ENCODE measurements at places on chromosomes 4 and X. TPM values are rescaled to one million over a fixed set of nuclear protein-coding genes. Genes with fewer than 3 reads are reported as not detected.

DNA sequence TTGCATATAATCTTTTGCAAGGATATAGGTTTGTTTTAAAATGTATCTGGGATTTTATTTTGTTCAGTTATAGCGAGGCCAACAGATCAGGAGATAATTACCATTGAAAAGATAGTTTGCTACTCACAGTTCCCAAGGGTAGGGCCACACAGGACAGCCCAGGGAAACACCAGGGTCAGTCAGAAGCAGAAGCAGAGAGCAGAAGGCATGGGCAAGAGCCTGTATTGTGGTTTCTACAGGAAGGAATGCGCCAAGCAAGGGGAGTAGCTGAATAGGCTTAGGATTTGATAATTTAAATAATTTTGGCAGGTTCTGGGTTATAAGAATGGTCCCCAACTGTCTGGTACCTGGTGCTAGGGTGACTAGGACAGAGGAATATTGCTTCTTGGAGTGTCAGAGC, 61.6 kb downstream of the SYNPO2 start:
- H3K36me3 ChIP-seq = no peaks in the 10 kb centered on the region
- peaks cover 90% of the 10 kb centered on the region for H3K4me1 ChIP-seq
- no peak for DNase-seq
- H3K4me3 ChIP-seq = no peak overlapping the region
- H3K27me3 ChIP-seq = no peaks in the 10 kb centered on the region
- H3K27ac ChIP-seq = peak overlapping the region; percentile 51

DNA sequence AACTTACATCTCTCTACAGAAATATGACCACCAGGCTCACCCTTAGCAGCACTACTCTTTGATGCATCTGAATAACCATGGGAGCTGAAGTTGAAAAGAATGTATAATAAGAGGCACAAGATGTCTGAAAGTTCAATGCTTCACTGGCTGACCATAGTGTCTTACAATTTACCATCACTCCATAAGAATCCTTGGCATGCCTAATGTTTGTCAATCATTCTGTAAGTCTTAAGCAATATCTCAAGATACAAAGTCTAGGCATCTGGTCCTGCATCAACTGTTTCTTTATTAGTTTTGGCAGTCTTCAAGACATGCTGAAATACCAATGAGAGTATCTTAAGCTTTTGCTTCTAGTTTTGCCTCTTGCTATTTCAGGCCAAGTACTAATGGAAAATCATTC, 755.5 kb downstream of the STIM2 start:
- H3K4me1 ChIP-seq = no peaks in the 10 kb centered on the region
- no peak overlapping the region for H3K4me3 ChIP-seq
- no peak overlapping the region for H3K27ac ChIP-seq
- H3K27me3 ChIP-seq = no peaks in the 10 kb centered on the region
- no peak for DNase-seq

DNA sequence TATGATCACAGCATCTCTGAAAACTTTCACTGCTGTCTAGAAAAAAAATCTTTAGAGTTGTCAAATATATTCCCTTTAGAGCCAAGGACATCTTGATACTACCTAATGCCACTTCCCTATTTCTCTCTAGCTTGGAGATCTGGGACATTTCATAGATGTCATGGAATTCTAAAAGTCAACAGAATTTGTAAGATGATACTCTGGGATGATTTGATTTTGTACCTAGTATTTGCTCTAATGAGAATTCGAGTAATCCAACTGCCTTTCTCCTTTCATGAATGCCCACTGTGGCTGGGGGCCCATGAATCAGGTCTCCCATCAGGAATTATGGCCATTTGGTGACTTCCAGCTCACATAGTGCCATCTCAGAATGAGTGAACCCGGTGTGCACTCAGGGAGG, 73.2 kb downstream of the NHS start:
- no peaks in the 10 kb centered on the region for H3K36me3 ChIP-seq
- H3K4me3 ChIP-seq = no peak overlapping the region
- H3K27me3 ChIP-seq = no peaks in the 10 kb centered on the region
- no peak overlapping the region for H3K27ac ChIP-seq
- no peak for DNase-seq

DNA sequence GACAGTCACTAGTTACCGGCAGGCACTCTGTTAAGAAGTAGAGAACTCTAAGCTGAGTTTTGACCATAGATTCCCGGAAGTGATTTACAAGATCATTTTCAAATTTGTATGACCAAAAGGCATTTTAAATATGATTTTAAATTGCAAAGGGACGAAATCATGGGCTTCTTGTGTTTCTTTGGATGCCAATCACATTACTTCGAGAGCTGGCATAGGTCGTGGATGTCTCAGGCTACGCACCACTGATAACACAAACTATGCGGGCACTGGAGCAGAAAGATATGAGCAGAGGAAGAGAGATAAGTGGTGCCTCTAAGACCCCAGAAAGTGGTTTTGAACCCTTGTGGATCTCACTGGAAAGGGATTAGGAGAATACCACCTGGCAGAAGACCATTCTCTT, 294.2 kb upstream of the FTHL17 start:
- H3K27ac ChIP-seq = no peak overlapping the region
- H3K27me3 ChIP-seq = no peaks in the 10 kb centered on the region
- no peak overlapping the region for H3K4me3 ChIP-seq
- peaks cover 3% of the 10 kb centered on the region for H3K4me1 ChIP-seq

- H3K36me3 ChIP-seq = no peaks in the 10 kb centered on the region
- no peaks in the 10 kb centered on the region for H3K27me3 ChIP-seq
- peak overlapping the region; percentile 0 for H3K4me3 ChIP-seq
- peak overlapping the region; percentile 18 for H3K27ac ChIP-seq
These were observed 9.2 kb upstream of the MAML3 start for GRCh38 chr4:140163029-140163810.

GRCh38 chr4:123830930-123831329, 434.3 kb downstream of the SPRY1 start:
- no peaks in the 10 kb centered on the region for H3K36me3 ChIP-seq
- H3K27me3 ChIP-seq = no peaks in the 10 kb centered on the region
- H3K4me3 ChIP-seq = no peak overlapping the region
- DNase-seq = no peak
- peak overlapping the region; percentile 91 for H3K27ac ChIP-seq
- peaks cover 64% of the 10 kb centered on the region for H3K4me1 ChIP-seq

DNA sequence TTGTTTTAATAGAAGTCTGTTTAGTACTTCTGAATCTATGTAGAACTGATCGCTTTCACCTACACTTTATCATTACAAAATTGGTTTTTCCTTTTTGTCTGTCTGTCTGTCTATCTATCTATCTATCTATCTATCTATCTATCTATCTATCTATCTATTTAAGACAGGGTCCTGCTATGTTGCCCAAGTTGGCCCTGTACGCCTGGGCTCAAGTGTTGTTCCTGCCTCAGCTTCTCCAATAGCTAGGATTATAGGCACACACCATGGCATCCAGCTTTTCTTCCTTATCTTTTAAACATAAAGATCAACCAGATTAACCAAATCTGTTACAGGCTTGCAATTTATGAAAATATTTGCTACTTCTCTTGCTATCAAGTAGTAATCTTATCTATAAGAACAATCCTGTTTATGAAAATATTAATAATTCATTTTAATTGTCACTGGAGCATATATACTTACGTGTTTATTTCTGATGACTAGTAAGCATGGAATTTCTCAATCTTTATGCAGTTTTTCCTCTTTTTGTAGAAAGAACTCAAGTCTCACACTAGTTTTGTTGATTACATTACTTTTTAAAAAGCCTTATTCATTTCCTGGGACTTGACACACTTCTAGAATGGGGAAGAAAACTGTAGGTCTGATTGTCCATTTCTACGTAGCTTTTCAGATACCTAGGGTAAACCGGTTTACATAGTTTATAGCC, 24.5 kb downstream of the KIAA0232 start:
- DNase-seq = no peak
- H3K27me3 ChIP-seq = no peaks in the 10 kb centered on the region
- no peaks in the 10 kb centered on the region for H3K36me3 ChIP-seq
- H3K27ac ChIP-seq = peak overlapping the region; percentile 42

Gene ADRA2C
- total RNA-seq = 4.5 TPM

Gene APLN
- total RNA-seq = 15.9 TPM

Gene LRIT3
- not detected for total RNA-seq

All from left ventricle myocardium inferior (tissue), 1 donor.